Fibroblast of the conjunctiva (primary cell): ENCODE measurements at places on chromosomes 2 and 18.
A peak's percentile ranks its signal among the peaks of the same experiment; 100 is the strongest.

DNA sequence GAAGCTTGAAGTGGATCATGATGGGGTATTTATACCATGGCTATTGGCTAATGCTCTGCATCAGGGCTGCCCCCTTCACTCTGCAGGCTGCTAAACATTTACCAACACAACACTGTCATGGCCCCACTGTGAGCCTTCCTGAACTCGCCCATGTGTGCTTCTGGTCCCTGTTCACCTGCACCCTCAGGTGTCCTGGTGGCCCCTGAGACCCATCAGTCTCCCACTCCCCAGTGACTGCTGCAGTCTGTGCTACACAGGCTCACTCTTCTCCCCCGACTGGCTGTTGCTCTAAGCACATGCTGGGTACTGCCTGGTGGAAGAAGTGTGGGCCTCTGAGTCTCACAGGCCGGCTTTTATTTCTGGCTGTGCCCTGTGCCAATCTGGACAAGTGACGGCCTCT, 183.0 kb upstream of the HS6ST1 start:
- DNase-seq = no peak

DNA sequence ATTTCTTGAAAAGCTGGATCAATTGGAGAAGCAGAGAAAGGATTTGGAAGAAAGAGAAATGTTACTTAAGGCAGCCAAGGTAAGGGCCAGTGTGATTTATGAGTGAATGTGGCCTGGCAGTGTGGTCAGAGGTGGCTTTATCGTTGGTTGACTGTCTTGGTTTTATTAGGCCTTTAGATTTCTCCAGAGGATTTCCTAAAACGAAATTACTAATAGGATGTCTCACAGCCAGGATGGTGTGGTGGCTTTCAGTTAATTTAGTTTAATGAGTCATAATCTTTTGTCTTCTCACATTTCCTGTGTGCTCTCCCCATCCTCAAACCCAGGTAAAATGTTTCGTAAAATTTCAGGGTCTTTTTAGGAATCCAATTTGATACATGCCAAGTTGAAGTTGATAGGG, 100.8 kb downstream of the TAF4B start:
- no peak for DNase-seq

GRCh38 chr18:37710726-37711125, 145.1 kb upstream of the CELF4 start:
- no peak for DNase-seq

DNA sequence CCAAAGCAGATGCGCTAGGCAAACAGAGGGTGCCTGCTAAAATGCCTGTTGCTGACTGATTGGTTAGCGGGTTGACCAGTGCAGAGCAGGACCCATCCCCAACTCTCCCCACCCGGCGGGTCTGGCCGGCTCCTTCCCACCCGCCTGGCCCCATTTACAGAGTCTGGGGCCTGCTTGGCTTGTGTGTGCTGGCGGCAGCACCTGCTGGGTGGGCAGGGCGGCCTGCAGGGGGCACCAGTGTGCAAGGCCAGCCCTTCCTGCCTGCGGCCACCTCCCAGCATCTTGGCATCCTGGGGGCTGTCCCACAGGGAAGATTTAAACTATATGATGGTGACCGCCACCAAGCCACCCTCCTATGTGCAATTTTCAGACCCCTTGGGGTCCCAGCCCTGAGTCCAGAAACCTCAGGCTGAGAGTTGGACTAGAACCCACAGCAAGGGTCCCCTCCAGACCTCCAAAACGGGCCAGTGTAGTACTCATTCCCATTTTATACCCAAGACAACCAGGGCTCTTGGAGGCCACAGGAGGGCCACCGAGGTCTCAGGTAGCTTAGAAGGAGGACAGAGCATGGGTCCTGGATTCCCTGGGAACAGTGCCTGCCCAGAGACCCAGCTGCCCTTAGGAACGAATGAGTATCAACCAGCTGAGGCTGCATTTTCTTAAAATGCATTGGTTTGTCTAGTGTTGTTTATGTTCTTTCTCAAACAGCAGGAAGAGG, 173.6 kb downstream of the SMAD7 start:
- peak; percentile 14 for DNase-seq

DNA sequence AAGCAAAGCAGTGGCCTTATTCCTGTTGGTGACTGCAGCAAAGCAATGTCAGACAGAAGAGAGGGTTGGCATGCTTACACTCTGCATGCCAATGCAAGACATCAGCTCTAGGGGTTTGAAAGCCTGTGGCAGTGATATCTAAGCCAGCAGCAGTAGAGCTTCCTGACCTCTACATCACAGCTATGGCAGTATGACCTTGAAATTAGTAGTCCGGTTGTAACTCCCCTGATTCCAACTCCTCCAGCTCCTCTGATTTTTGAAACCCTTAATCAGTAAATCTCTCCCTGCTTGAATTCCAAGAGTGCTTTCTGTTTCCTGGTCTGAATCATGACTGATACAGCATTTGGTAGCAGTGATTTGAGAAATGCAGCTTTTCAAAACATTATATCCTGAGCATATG, 60.0 kb upstream of the LRP1B start:
- DNase-seq = no peak

GRCh38 chr2:33512112-33512511, 35.7 kb downstream of the RASGRP3 start:
- DNase-seq = no peak

DNA sequence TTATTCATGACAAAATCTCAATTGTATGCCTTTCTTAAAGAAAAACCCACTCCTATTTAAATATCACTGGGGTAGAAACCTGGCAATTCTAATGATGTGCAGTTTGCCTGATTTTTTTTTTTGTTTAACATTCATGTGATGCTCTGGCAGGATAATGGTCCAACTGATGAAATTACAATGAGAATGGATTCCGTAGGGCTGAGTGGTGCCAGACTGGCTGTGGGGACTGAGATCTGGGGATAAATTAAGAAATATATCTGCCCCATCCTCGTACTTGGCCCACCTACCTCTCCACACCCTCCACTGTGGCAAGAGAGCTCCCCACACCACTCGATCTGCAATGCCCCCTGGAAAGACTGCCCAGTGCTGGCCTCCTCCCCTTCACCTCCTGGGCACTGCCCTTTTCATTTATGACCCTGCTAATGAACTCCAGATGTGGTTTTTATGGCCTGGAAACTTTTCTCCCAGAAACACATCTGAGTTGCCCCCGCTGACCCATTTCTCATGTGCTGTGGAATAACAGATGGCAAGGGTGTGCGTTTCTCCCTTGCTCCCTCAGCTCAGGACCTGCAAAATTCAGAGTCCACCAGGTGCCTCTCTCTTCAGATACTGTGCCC, 33.0 kb upstream of the RPL37A start:
- DNase-seq = no peak

DNA sequence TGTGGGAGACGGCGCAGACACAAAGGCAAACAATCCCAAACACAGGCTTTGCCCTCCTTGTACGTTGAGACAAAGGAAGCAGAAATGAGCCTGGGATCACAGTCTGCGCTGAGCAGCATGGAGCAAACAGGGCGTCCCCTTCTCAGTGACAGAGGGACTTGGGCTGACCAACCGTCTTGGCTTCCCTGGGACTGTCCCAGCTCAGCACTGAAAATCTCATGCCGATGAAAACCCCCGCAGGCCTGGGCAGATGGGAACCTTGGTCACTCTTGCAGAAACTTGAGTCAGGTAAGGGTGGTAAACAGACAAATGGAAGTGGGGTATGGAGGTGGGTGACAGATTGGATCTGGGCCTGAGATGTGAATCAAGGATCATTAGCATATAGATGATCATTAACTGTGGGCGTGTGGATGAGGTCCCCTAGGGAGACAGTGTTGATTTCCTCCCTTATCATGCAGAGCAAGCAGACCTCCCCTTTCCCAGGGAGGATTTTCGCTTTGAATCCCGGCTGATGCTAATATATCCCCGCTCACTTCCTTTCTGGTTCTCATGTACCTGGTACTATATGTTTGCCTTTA, 19.1 kb upstream of the SH3BP4 start:
- no peak for DNase-seq

- no peak for DNase-seq
Measured at GRCh38 chr2:136246086-136246669, 128.2 kb upstream of the CXCR4 start.

- no peak for DNase-seq
Measured at GRCh38 chr18:21273568-21273967, 31.5 kb downstream of the GREB1L start.

DNA sequence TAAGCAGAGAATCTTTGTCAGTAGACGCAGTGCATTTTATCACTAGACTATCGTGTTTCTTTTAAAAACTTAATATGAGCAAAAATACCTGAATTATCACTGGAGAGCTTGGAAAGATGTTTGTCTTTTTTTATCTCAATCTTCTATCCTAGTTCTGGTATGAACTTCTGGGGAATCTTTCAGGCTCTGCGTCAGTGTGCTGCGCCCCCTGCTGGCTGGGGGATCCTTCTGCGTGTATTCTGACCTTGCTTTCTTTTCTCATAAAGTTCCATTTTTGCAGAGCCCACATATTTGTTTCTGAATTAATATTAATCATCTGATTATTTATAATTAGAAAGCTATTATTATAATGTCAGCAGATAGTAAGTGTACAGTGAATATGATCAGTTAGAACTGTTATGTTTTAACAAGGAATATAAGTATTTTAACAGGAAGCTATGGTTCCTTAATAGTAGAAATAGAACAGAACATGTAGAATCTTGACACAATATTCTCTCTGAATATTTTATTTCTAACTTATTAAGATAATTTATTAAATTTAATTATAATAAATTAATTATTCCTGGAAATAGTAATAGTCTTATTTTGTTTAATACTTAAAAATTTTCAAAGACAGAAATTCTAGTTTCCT, 945.0 kb upstream of the CRIM1 start:
- DNase-seq = peak; percentile 42

- DNase-seq = no peak
Measured at GRCh38 chr2:127277028-127277427, 16.9 kb downstream of the ERCC3 start.

GRCh38 chr2:102726128-102727087, 35.4 kb upstream of the TMEM182 start:
- DNase-seq = no peak

DNA sequence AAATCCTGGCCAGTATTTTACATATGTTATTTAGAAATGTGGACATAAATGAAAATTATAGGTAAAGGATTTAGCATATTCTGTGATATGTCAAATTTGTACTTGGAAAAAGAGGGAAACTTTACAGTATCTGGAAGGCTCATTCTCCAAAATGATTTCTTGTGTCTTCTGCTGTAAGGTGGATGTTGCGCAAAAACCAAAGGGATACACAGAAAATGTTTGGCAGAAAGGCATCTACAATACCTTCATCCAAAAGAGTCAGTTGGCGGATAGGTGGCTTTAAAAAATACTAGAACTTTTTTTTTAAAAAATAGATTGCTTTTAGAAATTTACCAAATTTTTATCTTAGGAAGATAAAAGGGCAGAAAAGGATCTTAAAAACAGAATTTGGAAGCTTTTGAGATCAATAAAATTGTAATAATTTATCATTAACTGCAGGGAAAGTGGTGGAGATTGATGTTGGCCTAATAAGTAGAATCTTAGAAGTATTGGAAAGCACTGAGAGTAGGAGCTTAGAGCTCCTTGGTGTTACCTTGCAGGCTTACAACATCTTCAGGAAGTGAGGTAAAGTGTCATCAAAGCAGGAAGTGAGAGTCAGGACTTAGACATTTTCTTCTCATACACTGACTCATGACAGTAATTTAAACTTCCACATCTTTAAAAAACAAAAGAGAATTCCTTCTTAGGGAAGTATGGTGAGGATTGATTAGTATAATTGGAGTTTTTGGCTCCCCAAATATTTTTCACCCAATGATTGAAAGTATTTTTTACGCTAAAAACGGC, 2.1 kb downstream of the NABP1 start:
- DNase-seq = no peak

- DNase-seq = no peak
Measured at GRCh38 chr2:162591403-162592083, 247.0 kb downstream of the KCNH7 start.
